ENCODE measurements at places on chromosomes 7 and 10. TPM values are rescaled to one million over a fixed set of nuclear protein-coding genes. Genes with fewer than 3 reads are reported as not detected.

The MSS51 gene
- total RNA-seq, result 1.5 TPM

The CTAGE15 gene
- not detected for total RNA-seq

The C10orf105 gene
- 0.49 TPM for total RNA-seq

The CHCHD2 gene
- 306 TPM for total RNA-seq

The UPP1 gene
- 79.8 TPM for total RNA-seq

The POLD2 gene
- total RNA-seq, result 42.0 TPM

The FOXI2 gene
- 0.25 TPM for total RNA-seq

The CREB5 gene
- total RNA-seq, result 23.1 TPM

The VSTM4 gene
- 14.0 TPM for total RNA-seq

The GPR141 gene
- total RNA-seq, result not detected

DNA sequence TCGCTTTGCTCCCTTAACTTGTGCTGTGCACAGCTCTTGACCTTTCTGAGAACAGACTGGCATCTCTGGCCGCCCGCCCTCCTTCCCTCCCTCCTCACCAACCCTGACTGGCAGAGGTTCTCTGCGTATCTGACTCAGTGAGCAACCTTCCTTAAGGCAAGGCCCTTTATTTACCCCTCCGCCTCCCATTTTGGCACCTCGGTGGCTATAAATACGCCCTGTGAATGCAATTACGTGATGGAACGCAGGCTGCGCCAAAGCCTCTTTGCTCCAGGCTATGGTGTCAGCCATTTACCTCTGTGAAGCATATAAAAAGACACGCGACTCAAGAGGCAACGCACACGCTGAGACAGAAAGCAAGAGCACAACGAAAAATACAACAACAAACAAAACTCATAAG lies 764.3 kb downstream of the SUGCT start:
- DNase-seq, result no peak

GRCh38 chr7:88835147-88835728 lies 39.7 kb upstream of the TEX47 start:
- no peak for DNase-seq

DNA sequence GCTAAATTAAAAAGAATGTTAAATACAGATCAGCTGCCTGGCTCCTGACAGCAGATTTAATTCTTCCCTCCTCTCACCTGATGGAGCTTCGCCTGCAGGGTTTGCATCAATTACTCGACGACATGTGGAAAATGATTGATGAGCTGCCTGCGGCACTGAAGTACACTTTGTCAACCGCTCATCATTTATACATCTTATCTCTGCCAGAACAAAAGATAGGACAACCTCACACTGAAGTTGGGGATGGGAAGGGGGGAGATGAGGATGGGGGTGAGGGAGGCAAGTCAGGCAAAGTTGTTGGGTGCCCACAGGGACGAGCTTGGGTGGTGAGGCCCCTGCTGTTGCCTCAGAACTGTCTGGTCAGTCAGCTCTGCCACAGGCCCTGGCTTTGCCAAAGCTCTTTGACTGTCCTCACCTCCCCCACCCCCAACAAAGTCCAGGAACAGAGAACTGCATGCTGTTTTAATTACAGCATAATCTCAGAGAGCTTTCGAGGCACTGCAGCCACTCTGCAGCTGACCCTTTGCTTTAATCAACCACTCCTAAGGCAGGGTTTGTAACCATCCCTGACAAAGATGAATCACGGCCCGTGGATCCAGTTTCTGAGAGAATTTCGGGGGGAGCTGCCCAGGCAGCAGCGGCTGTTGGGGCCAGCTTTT lies 702.3 kb downstream of the LRMDA start:
- DNase-seq, result no peak

DNA sequence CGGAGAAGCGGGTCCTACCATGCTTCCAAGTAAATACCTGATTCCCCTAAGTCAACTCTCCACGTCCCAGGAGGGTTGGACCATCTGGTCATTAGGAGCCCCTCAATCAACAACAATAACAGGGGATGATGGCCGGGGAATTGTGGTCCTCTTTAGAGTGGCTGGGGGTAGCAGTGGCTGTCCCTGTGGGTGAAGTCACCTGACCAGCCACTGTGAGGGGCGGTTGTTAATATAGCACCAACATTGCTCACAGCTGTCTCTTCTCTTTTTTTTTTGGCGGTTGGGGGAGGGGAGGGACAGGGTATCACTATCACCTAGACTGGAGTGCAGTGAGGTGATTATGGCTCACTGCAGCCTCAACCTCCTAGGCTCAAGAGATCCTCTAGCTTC lies 67.9 kb downstream of the SPDYE5 start:
- no peak for DNase-seq

GRCh38 chr7:39979406-39980073 lies 29.5 kb downstream of the CDK13 start:
- DNase-seq, result no peak

- DNase-seq, result no peak
Observed at GRCh38 chr7:138049505-138050116, 26.6 kb upstream of the AKR1D1 start.

GRCh38 chr7:125390981-125391380 lies 461.4 kb upstream of the POT1 start:
- no peak for DNase-seq
